Osteocyte (in vitro differentiated cells): ENCODE measurements at places on chromosomes 16 and 17. TPM values are rescaled to one million over a fixed set of nuclear protein-coding genes. Genes with fewer than 3 reads are reported as not detected.

Gene PPY
- not detected in 2 replicates for total RNA-seq

Gene UTS2R
- not detected in 2 replicates for total RNA-seq

- no peak for DNase-seq
These were observed 38.9 kb upstream of the ZC3H18 start for GRCh38 chr16:88531346-88531745.

- no peak for DNase-seq
These were observed 11.4 kb downstream of the SLC13A5 start for GRCh38 chr17:6701719-6702118.

- no peak for DNase-seq
These were observed 93.9 kb downstream of the ENGASE start for GRCh38 chr17:79168486-79169055.

DNA sequence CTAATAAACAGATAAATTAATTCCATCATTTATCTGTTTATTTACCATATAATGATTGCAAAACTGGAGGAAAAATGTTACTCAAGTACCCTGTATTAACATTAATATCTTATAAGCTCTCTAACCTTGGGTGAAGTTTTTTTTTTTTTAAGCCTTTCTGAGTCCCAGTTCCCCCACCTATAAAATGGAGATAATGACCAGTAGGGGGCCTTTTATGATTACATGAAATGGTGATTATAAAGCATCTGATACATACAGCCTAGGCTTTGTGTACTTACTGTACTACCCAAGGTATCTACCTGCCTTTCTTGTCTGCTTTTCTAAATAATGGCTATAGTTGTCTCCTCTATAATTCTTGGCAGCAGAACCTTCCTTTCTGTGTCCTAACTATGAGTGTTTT is 22.6 kb downstream of the LRRC36 start:
- no peak for DNase-seq

DNA sequence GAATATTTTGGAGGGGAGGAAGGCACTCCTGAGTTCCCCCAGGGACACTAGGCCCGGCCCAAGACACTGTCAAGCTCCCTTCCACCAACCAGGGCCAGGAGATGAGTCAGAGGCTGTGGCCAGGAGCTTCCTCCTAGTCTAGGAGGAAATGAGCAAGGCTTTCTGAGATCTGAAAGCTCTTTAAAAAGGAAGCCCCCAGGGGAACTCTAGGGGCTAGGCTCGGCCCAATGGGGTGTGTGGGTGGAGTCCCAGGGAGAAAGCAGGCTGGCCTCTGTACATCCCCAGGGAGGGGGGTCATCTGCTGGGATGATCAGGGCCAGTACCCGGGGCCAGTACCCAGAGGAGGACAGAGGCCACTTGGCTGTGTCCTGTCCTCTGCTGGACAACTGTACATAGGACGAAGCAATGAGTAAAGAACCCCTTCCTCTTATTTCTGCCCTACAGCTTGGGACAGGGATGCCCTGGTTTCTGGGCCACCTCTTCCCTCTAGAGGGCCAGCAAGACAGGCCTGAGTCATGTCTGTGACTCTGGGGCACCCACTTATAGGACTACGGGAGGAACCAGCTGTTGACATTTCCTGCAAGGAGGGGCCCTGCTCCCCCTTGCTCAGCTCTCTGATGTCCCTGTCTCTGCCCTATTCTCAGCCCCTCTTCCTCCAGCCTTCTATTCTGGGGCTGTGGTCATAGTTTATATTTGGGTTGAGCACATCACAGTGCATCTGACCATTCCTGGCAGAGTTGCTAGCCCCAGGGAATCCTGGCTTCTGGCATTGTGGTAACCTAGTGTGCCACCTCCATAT is 2.7 kb downstream of the FHOD1 start:
- DNase-seq: no peak
